ENCODE measurements at places on chromosomes 2 and 18. TPM values are rescaled to one million over a fixed set of nuclear protein-coding genes. Genes with fewer than 3 reads are reported as not detected.

DNA sequence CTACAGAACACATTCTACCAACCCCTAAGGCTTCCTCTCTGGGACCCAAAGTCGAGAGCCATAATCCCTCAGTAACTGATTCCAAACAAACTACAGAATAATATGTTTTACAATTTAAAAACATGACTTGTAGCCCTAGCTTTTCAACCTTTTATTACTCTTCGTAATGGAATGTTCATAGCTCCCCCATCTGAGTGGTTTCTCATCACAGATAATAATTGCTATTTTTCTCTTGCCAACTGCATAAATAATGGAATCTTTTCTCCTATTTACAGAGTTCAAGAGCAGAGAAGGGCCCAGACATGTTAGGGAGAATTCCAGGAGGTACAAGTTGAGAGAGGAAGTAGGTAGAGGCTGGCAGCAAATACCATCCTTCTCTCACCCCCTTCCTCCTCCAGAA is 59.9 kb upstream of the CERS6 start:
- no peak for DNase-seq

DNA sequence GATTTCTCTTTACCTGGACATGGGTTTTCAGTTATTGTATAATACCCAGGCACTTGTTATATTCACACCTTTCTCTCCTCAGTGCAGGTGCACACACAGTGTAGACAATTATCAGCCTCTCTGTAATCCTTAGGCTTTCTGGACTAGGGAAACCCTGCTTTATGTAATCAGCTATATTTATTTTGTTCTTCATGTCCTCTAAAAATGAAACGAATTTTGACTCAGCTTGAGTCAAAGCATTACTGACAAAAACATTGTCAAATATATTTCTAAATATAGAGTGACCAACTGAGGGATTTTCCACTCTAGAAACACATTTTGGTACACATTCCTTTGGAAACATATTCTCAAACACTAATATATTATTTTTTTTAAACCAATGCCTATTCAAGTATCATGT is 144.8 kb upstream of the GULP1 start:
- no peak for DNase-seq

DNA sequence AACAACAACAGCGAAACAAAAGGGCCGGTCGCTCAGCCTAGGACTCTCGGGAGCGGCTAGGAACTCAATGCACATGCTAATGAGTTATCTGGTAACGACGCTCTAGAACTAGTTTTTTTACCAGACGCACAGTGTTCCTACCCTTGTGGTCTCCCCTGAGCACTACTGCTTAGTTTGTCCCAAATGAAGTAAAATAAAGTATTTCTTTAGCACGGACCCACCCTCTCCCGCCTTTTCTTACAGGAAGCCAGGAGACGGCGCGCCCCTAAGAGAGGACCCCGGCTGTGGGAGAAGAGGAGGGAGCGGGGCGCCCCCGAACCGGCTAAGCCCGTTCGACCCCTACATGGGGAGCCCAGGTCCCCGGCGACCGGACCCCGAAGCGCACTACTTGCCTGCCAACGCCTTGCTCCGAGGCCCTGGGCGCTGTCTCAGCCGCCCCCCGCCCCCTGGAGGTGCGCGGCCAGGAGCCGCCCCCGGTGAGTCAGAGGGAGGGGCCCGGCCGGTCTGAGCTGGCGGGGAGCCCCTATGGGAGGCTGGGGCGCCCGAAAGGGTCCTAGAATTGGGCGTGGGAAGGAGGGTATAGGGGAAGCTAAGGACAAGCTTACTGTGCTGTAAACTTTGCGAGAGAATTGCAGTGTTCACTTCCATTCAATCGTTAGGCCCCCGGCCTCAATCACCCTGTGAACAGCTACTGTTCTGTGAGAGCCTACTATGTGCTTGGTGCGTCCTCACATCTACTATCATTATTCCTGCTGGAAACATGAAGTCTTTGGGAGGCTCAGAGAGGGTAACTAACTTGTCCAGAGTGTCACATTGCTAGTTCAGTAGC is 3.6 kb upstream of the CAPG start:
- no peak for DNase-seq

- DNase-seq, result no peak
Measured at GRCh38 chr2:203819434-203820133, 48.0 kb upstream of the CTLA4 start.

DNA sequence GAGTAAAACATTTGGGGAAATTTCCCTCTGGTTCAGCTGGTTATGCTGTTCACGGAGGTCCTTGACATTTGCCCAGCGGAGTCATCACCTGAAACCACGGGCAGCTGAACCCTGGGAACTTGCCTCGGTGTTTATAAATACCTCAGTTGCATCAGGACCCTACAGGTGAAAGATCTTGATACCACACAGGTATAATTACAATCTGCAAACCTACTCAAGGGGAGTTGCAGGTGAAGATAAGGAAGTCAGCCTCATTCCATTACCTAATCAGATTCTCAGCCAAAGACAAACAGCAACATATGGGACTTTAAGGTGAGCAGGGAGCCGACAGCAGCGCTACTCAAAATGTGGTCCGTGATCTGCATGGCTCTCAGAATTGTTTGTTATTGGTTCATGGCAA is 37.0 kb upstream of the ATIC start:
- no peak for DNase-seq

DNA sequence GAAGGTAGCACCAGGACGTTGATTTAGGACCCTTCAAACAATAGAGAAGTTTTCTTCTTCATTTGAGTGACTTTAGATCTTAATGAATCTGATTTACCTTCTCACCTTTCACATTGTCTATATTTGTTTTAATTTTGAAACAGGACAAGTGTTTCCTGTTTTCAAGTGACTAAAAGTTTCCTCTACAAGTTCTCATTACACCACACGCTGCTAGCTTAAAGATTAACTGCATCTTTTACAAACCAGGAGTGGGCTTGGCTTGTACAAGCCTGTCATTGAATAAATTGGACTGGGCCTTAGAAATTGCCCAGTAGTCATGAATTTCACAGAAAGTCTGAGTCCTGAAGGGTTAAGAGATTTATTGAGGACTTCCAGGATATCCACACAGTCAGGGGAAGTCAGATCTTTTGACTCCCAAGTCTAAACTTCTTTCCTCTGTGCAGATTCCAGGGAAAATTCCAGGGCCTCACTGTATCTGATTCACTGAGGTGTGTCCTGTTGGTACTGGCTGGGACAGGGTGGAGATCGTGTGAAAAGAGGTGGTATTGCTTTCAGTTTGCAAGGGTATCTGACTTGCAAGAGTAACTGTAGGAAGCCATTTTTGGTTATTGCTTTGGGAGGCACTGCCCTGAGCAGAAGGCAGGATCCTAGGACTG is 3.4 kb downstream of the SGPP2 start:
- no peak for DNase-seq

DNA sequence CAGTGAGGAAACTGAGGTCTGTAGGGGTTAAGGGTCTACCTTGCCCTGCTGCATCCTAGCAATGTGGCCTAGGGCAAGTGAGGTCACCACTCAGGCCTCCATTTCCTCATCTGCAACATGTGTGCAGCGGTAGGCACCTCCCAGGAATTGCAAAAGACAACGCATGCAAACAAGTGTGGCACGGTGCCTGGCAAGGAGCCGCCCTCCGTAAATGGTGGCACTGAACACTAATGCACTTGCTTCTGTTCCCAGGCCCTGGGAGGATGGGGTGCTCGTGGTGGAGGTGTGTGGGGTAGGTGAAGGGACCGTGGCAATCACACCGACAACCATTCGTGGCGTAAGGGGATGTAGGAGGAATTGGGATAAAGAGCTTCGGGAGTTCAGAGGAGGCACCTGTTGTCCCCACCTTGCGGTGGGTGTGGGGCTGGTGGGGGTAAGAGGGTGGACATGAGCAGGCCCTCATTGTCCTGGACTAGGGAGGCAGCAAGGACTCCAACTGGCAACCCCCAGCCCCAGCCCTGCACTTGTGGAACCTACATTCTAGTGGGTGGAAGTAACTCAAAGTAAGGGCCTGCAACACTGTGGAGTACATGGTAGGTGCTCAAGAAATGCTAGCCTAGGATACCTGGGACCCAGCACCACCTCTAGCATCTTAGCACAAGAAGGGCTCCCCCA is 26.0 kb downstream of the ATOH8 start:
- DNase-seq, result no peak

- DNase-seq, result no peak
Measured at GRCh38 chr2:209426432-209426831, 2.6 kb downstream of the MAP2 start.

DNA sequence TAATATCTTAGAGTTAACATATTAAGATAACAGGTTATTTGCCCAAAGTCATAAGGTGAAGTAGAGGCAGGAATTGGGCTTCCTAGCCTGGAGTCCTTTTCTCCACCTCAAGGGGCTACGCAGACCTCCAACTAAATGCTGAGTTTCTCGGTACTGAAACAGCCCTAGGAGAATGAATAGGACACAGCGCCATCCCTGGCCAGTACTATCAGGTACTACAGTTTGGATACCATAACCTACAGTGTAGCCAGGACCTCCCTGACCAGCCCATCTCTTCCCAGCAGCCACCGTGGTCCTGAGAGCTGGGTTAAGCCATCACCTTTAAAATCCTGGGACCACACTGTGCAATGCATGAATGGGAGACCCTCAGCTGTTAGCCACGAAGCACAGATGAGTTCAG is 15.7 kb downstream of the CASP8 start:
- no peak for DNase-seq

- no peak for DNase-seq
Measured at GRCh38 chr2:12896318-12896982, 179.7 kb downstream of the TRIB2 start.

DNA sequence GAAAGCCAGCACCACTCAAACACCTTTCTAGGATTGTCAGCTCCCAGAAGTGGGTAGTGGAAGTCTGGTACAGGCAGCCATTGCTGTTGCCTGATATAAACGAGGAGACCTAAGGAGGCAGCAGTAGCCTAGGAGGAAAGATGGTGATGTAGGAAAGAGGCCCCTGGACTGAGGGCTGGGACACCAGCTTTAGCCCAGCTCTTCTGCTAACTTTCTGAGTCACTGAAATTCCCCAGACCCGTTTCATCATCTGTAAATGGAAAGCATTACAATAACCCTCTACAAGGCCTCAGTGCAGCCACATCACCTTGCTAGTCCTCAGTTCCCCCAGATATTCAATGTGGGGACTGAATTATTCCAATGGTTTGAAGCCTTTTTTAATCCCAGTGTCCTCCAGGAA is 336.5 kb downstream of the TNS1 start:
- DNase-seq, result no peak

GRCh38 chr2:168697668-168698121 is 104.7 kb upstream of the NOSTRIN start:
- no peak for DNase-seq

DNA sequence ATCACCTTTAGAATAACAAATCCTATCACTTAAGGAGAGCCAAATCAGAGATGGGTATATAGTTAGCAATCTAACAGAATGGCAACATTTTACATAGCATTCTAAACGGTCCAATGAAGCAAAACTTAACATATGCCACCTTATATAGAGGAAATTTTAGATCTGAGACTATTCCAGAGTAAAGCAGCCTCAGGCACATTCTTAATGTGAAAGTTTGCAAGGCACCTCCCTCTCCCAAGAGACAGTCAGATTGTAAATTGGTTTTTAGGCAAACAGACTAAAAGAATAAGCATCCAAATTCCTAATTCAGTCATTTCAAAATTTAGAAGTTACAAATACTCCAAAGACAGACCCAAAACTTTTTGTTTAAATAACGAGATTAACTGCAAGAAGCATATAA is 292.9 kb downstream of the STK39 start:
- no peak for DNase-seq

Gene TSGA10
- 2.5 TPM for polyA plus RNA-seq

Gene KCNJ3
- 0.52 TPM for polyA plus RNA-seq

Gene TFCP2L1
- 0.41 TPM for polyA plus RNA-seq
